Activated T-cell treated with anti-CD3 and anti-CD28 coated beads, Interleukin-2, amount 50 U/mL, for 1 hour (primary cell): ENCODE measurements at places on chromosomes 12 and 14.
A peak's percentile ranks its signal among the peaks of the same experiment; 100 is the strongest.

GRCh38 chr14:67559639-67560038 is 26.5 kb downstream of the PLEKHH1 start:
- DNase-seq = no peak

DNA sequence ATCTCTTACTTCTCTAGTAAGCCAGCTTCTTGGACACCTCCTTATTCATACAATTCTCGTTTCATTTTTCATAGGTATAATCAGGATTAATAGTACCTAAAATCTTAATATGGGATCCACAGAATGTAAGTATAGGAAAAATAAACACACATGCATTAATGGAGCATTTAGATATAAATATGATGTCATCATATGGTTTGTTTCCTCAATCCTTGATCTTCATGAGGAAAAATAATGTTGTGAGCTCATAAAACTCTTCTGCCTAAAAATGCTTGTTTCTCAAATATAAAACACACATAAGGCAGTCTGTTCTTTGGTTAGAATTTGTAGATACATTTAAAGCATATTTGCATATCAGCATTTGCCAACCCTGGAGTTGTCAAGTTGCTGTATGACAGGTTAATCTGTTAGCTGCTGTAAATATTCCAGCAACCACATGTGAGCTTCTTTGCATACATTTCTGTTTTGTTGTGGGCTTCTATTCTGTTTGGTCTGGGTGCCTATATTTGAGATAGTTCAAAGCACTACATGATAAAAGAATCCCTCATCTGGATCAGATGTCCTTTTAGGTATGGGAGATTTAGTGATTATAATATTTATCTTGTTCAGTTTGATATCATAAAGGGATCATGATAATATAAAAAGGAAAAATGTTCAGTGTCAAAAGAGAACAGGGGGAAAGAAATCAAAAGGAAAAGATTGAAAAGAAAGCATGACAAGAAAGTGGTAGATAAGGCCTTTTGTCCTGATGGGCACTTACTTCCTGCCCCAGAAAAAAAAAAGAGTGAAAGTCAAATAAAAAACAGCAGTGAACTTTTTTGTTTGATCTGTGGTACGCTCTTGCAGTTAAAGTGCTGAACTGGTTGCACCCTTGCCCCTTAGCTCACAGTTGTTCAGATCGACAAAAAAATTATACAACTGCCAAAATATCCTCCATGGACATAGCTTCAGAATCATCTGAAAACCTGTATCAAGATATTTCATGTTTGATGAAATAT is 68.6 kb downstream of the ACSS3 start:
- no peak for DNase-seq

- no peak for DNase-seq
Observed at GRCh38 chr12:11856971-11857370, 207.5 kb downstream of the ETV6 start.

- no peak for DNase-seq
Observed at GRCh38 chr12:63325757-63326156, 174.8 kb upstream of the AVPR1A start.

DNA sequence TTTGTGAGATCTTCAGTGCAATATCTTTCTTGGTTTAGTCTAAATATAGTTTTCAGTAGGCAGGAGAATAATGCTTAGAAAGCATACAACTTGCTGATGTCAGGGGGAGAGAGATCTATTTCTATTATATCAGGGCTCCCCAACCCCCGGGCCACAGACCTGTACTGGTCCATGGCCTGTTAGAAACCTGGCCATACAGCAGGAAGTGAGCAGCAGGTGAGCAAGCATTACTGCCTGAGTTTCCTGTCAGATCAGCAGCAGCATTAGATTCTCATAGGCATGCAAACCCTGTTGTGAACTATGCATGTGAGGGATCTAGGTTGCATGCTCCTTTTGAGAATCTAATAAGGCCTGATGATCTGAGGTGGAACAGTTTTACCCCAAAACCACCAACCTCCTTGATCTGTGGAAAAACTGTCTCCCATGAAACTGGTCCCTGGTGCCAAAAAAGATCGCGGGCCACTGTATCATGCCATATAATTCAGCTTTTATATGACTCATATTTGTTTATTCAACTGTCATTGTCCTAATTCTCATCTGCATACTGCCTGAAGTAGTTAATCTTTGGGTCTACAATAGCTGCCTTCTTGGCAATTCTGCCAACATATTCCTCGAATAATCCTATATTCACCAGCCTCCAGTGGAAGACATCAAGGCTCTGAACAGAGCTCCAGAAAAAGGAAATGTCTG is 163.6 kb upstream of the DYRK2 start:
- DNase-seq = no peak

- no peak for DNase-seq
Observed at GRCh38 chr12:27602516-27602915, 78.5 kb downstream of the PPFIBP1 start.

GRCh38 chr14:36302823-36303222 is 17.6 kb downstream of the MBIP start:
- DNase-seq = no peak

- no peak for DNase-seq
Observed at GRCh38 chr12:53948650-53949593, 5.8 kb upstream of the HOXC12 start.

GRCh38 chr14:50539051-50539450 is 6.7 kb upstream of the MAP4K5 start:
- DNase-seq = no peak

- DNase-seq = no peak
Observed at GRCh38 chr12:89709995-89710872, 1.6 kb upstream of the ATP2B1 start.

- no peak for DNase-seq
Observed at GRCh38 chr12:43453761-43454160, 98.2 kb downstream of the ADAMTS20 start.

DNA sequence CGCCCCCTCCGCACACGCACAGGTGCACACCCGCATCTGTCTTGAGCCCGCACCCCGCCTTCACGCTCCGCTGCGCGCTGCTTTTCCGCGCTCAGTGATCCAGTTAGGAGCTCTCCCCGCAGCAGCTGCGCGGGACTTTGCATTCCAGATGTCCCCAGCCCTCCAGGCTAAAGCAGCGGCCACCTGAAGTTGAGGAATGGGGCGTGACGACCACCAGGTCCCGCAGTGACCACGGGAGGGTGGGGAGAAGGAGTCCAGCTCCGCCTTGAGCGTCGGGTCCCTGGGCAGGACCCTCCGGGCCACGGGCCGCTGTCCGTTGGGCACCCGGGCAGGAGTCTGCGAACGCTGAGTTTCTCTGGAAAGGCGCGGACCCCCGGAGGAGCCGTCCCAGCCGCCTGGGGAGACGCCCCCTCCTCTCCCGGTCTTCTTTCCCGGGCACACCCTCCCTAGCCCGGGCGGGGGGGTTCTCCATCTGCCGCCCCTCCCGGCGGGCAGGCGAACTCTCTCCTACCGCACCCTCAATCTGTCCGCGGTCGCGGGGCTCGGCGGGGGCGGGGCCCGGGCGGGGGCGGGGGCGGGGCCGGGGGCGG is 334 bp upstream of the TMEM132C start:
- DNase-seq = no peak

DNA sequence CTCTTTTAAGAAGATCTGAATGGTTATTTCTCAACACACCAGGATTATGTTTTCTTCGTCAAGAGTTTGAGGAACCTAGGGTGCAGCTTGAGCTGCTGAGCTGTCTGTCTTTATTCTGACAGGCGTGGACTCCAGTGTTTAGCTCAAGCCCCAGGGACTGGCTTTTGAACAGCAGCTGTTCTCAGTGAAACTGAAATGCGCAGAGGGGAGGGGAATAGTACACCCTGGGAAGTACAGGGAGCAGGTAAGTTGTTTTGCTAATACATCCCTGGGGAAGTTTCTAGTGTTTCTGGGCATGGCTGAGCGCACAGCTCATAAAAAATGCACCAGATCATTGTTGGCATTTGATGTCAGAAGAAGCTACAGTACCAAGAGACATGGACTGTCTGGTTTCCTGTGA is 659.8 kb downstream of the DIO2 start:
- no peak for DNase-seq

DNA sequence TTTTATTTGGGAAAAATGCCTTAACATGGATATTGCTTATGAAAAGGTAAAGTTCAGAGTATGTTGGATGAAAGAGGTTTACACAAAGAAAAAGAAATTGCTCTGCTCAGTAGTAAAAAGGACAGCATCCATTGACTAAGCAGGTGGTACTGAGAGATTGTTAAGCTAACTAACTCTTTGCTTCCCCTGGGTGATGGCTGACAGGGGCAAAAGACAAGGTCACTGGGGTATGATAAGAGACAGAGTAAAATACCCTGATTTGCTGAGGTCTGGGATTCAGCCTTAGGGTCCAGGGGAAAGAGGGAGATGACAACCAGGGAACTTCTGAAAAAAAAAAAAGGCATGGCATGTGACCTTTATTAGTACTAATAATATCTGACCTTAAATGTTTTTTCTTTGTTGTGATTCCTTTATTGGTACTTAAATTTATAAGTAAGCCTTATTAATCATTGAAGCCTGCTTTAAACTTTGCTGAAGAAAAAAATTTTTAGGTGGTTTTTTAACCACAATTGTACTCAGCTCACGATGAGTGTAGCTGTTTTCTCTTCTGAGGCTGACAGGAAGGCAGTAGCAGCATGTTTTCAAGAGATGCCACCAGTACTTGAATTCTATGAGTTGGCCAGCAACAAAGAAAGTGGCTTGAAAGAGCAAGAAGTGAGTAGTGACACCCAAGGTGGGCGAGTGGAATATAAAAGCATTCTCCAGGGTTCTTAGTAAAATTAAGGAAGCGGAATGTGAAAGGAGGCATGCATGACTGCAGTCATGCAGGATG is 43.7 kb upstream of the KITLG start:
- no peak for DNase-seq

GRCh38 chr14:29216268-29217232 is 450.0 kb downstream of the FOXG1 start:
- DNase-seq = no peak

- DNase-seq = no peak
Observed at GRCh38 chr12:32448586-32448985, 49.2 kb downstream of the FGD4 start.

DNA sequence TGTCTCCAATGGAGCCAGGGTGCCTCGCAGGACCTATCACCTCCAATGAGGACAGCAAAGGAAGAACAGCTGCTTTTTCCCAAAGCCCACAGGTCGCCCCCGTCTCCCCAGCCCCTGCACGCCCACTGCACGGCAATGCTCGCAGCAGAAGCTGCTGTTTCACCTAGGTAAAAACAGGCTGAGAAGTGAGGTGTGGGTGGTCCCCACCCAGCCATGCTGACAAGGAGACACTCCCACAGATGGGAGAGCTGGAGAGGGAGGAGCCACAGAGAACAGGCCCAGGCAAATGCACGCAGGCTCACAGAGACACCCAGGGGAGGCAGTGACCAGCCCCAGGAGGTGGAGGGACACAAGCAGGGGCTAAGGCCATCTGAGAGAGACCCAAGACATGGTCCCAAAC is 10.4 kb downstream of the CFAP73 start:
- DNase-seq = no peak

GRCh38 chr14:37819155-37820015 is 224.0 kb downstream of the TTC6 start:
- no peak for DNase-seq

DNA sequence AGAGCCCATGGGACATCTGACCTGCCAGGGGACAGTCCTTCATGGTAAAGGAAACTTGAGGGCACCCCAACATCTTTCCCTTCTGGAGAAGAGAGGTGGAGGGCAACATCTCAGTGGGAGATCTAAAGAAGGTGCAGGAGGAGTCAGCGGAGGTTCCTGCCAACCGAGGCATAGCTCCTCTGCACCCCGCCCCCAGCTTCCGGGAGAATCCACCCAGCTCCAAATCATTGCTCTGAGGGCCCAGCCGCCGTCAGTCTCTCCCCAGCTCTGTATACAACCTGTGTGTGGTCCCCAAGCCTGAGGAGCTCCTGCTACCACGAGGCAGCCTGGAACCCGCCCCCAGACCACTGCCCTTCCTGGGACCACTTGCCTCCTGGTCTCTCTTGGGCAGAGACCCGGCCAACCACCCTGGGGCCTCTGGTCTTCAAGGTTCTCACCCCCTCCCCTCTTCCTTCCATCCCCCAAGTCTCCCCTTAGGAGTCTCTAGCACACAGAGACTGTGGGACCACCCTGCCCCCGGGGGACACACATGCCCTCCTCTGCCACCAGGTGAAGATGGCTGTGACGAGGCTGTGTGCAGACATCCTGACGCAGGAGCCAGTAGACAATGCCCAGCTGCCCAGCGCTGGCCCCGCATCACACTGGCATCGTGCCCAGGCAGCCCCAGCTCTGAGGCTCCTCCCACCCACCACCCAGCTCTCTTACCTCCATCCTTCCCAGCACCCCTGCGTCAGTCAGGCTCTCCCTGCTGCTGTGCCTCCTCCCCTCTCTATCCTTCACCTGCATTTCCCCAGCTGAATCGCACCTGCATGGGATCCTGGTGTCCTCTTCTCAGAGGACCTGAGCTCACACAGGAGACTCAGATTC is 13.0 kb upstream of the NUDT14 start:
- DNase-seq = no peak

GRCh38 chr14:22282417-22282816 is 306.6 kb downstream of the DAD1 start:
- DNase-seq = no peak

DNA sequence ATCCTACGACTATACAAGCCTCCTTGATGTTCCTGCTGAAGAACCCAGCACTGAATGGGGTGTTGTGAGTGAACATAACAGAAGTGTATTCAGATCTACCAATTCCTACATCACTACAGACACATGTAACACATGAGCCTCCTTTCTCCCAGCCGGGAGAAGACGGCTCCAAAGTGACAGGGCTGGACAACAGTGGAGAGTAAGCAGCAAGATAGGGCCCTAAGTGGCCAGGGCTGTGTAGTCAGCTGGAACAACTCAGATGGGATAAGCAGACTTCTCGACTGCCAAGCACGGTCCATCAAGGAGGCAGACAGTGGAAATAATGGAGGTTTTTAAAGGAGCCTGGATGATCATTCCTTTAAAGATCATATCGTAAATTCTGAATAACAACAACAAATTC is 73.5 kb downstream of the TTC7B start:
- DNase-seq = no peak

DNA sequence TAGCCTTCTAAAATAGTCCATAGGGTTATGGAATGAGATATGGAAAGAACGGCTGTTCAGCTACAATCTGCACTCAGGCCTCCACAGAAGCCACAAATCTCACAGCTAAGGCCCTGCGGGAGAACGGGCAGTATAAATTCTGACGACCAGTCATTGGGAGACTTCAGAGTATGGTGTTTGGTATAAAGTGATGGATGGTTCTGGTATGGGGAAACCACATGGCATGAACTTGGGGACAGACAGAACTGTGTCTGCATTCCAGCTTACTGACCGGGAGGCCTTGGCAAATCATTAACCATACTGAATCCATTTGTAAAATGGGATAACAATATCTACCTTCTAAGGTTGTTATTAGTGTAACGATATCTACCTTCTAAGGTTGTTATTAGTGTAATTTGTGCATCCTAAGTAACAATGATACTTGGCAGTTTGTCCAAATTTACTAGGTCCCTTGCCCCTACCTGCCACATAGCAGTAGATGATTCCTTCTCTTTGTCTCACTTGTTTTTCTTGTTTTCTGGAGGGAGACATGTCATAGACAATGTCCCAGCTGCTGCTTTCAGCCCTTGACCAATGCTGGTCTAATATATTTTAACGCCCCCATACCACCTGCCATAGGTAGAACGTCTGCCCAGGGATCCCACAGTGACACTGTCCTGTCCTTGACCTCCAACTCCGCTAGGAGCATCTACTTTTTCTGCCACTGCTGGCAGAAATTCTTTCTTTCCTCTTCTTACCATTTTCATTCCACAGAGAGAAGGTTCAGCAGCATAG is 6.8 kb downstream of the CDKL1 start:
- no peak for DNase-seq

GRCh38 chr12:2453076-2453760 is 341.6 kb upstream of the FKBP4 start:
- DNase-seq = no peak

- peak; percentile 65 for DNase-seq
Observed at GRCh38 chr12:52121824-52122539, 42.5 kb downstream of the SMIM41 start.

- no peak for DNase-seq
Observed at GRCh38 chr12:42716491-42716891, 126.9 kb upstream of the PRICKLE1 start.
